ENCODE measurements at places on chromosomes 3 and 15.

- no peak for DNase-seq
These were observed 36.2 kb upstream of the ARID3B start for GRCh38 chr15:74504836-74505235.

GRCh38 chr15:43889042-43889441, 62.2 kb downstream of the WDR76 start:
- no peak for DNase-seq

DNA sequence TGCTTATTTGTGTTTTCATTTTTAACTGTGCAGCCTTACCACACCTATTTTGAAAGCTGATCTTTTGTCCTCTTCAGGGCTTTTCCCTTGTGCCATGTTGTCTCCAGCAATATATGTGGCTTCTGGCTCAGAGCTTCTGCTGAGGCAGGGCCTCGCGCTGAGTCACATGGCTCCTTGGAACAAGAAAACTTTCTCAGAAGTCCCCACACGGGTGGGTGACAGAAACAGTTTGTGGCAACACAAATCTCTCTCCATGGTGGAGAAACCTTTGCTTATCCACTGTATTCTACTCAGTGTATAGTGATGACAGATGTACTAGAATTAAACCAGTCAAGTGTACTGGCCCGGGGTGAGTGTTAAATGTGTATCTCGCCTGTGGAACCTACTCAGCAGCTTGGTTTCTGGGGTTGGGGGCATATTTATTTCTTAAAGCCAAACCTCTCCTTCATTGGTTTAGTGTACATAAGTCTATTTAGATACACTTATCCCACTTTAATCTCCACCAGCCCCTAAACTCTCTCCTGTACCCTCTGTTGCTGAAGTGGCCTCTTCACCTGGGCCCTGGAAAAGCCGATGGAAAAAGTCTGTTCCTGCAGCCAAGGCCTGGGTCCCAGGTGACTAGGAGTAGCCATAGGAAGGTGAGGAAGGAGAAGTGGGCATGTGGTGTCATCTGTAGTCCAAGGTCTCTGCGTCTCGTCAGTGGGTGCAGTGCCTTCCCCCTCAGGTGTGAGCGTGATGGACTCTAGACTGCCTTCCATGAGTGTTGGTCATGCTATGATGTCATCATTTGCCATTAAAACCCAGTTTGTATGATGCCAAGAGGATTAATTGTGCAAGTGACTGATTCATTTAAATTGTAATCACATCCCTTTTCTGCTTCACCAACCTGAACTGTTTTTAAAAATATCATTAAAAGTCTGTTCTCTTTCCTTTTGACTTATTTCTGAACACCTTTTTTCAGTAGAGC, 3.2 kb upstream of the FBXL22 start:
- DNase-seq: no peak

- peak; percentile 63 for DNase-seq
These were observed 42.0 kb upstream of the SKOR1 start for GRCh38 chr15:67783303-67783702.

DNA sequence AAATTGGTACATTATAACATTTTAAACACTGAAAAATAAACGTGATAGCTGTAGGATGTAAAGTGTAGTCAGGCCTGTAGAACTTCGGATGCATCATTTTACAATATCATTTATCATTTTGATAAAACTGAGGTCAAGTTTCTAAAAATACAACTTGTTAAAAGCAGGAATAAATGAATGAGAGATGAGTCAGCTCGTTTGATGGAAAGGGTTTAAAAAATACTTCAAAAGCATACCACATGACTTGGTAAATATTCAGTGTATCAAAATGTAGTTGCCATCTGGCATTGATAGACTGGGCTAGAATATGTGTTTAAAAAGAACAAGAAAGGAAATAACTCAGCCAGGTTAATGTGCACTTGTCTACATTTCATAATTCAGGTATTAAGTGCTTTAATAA, 357.0 kb downstream of the TIGIT start:
- no peak for DNase-seq

GRCh38 chr3:161401389-161401788, 30.1 kb upstream of the SPTSSB start:
- no peak for DNase-seq

DNA sequence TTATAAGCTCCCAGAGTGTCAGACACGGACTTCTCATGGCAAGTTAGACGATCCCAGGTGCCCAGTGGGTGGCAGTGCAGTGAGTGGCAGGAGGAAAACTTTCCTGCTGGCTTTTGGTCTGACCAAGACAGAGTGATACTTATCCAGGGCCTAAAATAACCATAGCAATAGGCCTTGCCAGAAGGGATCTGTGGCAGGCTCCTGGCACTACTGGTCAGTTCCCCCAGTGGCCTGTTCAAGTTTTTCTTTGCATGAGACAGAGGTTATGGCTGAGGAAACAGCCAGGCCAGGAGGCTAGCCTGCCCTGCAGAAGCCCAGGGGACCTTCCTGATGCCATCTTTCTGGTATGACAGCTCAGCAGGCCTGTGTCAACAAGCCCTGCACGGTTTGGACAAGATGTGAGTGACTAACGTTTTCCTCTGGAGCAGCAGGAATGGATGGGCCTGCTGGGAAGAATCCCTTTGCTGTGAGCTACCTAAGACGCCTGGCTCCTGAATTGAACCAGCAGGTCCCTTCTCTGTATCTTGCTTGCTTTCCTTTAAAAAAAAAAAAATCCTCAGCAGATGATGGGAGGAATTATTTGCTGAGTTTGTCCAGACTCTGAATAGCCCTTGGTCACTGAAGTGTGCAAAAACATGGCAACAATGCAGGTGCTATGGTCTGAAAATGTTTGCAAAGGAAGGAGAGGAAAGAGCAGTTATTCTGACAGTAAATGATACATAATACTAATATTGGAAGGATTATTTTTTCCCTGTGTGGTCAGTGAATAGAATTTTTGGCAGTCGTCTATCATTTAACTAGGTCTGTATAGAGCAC, 18.0 kb downstream of the SCG5 start:
- DNase-seq: no peak

GRCh38 chr3:132786890-132787289, 64.7 kb upstream of the NPHP3 start:
- DNase-seq: no peak

GRCh38 chr15:59349680-59350420, 22.8 kb downstream of the MYO1E start:
- peak; percentile 35 for DNase-seq

DNA sequence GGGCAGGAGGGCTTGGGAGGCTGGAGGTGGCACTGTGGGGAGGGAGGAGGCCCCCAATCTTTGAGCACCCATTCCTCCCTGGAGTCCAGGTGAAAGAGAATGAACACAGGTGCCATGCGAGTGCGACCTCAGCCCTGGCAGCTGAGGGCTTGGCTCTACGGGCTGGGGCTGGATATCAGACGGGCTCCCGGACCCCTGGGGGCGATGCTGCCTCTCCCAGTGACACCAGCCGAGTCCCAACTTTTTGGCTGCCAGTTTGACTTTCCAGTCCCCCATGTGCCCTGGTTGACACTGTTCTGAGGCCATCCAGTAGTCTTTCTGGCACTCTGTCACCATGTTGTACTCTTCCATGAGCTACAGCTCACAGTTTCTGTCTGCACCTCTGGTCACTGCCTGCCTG, 1.2 kb downstream of the VILL start:
- no peak for DNase-seq

- DNase-seq: no peak
These were observed 25.1 kb downstream of the ATP11B start for GRCh38 chr3:182818296-182818978.

DNA sequence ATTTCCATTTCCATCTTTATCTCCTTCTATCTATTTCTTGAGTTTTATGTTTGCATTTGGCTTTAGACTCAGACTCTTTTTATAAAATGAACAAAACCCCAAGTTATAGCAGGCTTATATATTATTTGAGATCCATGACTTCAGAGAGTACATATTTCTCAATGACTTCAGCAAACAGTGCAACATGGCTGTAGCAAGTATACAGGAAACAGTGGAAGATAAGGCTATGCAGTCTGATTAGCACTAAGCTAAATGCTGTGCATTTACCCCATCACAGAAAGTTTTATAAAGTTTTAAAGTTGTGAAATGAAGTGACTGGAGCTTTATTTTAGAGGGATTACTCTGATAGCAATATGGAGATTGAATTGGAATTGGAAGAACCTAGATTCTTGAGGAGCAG, 463.5 kb upstream of the TGFBR2 start:
- no peak for DNase-seq

- DNase-seq: no peak
These were observed 15.5 kb downstream of the CCR5 start for GRCh38 chr3:46386205-46386604.

DNA sequence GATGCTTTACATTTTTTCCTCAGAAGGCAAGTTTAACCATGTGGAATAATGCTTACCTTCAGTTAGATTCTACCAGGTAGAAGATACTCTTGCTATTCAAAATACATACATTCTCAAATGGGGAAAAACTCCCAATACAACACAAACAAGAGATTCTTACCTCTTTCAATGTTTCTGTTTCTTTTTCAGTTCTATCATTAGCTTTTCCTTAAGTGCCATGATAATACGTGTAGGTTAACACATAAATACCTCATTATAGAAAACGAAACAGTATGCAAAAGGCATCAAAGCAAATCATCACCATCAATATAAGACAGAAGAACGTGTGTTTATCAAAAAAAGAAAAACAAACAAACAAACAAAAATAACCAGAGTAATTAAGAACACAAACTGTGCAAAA, 300.7 kb upstream of the ROBO1 start:
- no peak for DNase-seq
